ENCODE measurements at places on chromosomes 16 and 17. TPM values are rescaled to one million over a fixed set of nuclear protein-coding genes. Genes with fewer than 3 reads are reported as not detected.

DNA sequence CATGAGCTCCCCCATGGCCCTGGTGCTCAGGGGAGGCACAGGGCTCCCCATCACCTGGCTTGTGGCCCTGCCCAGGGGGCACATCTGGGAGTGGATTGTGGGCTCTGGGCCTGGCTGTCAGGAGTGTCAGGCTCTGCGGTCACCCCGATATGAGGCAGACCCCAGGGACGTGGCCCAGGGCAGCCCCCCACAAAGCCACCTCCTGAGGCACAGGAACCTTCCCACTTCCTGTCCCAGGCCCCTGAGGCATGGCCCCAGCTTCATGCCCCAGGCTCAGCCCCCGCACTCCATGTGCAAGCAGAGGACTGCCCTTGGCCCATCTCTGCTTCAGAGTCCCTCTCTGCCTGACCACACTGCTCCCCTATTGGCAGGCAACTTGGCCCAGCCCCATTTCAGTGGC lies 160.3 kb downstream of the PCTP start:
- no peak for DNase-seq

DNA sequence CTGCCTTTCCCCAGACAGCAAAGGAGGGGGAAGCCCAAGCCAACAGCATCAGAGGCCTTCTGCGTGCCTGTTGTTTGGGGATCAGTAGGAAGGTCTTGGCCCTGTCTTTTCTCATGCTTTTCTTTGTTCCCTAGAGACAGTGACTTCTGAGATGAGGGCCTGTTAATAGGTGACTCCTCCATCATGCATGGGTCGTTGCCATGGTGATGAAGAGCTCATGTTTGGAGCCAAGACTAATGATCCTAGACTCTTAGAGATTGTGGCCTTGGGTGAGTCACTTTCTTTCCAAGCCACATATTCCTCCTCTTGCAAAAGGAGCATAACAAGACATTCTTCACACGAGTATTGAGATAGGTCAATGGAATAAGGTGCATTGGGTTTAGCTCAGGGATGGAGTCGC lies 201.1 kb upstream of the ASIC2 start:
- DNase-seq = no peak

OR2C1 gene
- total RNA-seq = not detected

DNA sequence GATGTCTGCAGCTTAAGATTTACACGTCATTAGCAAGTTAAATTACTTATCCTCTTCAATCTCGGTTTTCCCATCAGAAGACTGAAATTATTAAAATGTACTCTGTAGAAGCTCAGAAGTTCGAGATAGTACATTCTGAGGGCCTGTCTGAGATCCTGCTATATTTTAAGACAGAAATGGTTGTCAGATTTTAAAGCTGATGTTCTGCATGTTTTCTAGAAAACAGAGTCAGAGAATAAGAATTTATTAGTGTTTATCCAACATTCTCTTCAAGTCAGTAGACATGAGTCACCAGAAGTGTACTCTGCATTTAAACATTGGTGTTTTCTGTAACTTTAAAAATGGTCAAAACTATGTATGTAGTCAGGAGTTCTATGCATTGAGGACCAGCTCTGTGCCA lies 155.2 kb upstream of the MYOCD start:
- DNase-seq = no peak

DNA sequence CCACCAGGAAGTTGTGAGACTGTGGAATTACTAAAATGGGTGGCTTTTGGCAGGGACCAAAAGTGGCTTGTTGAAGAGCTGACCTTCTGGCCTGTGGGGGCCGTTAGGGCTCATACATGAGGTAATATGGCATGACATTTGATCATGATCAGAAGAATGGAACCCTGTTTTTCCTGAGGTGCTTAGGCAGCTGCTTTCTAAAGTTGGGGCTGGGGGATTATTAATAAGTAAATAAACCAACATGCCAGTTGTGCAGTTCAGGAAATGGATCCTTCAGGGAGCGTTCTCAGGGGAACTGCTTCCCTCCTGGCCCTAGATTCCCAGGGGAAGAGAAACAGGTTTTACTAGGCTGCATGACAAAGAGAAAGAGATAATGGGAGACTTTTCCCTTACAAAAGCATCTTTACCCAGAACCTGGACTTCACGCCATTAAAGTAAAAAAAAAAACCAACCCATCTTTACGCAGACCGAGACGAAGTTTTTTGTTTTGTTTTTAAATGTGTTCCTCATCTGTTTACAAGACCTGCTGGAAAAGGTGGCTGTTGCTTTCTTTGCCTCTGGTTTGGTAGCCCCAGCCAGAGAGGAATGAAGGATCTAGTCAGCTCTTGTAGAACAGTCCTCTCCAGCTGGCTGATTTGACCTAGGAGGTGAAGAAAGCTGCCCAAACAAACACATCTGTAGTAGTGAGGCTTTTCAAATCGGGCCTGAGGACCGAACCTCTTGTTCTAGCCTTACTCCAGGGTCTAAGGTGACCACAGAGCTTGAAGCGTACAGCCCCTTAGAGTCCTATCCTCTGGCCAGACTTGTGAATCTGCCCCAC lies 22.7 kb downstream of the YPEL2 start:
- no peak for DNase-seq

DNA sequence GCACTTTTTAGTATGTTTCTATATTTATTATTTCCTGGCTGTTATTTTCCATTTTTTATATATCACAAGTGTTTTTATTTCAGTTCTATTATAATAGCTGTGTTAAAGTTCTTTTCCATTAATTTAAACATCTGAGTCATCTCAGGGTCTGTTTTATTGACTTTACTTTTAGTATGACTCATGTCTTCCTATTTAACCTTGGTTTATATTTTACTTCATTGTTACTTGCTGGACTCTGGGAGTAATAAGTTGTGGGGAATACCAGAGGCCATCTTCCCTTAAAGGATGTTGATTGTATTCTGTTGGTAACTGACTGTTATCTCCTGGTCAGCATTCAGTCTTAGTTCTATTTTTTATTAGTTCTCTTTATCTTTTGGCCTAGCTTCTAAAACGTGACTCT lies 1508.2 kb downstream of the CDH11 start:
- no peak for DNase-seq

- no peak for DNase-seq
Measured at GRCh38 chr17:30555942-30556341, 78.7 kb downstream of the GOSR1 start.

- DNase-seq = no peak
Measured at GRCh38 chr17:76467366-76467765, at the start of gene AANAT. AANAT (plus strand) TSS chr17:76467603; CDS start chr17:76468747, 1,144 bp downstream.

MYLK3 gene
- total RNA-seq = not detected
